Endothelial cell (in vitro differentiated cells): ENCODE measurements at places on chromosomes 2 and 18.

DNA sequence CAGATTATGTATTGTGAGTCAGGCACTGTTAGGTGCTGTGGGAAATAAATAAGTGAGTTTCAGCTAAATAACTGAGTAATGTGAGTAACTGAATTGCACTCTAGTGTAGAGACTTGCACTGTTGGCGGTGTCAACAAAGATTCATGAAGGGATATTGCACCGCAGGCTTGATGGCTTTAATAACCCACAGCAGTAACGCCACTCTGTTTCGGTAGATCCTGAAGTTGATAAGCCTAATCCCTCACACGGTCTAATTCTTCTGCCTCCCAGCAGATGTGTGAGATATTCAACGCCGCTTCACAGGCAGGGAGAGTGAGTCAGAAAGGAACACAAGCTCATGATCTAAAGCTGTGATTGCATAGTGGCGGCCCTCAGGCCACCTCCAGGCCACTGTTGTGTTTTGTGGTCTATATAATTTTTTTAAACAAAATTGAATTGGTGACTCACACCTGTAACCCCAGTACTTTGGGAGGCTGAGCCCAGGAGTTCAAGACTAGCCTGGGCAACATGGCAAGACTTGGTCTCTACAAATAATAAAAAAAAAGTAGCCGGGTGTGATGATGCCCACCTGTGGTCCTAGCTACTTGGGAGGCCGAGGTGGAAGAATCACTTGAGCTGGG, 94.3 kb downstream of the LIPG start:
- DNase-seq: no peak

- DNase-seq: no peak
Observed at GRCh38 chr2:229780856-229781773, 66.8 kb upstream of the DNER start.

DNA sequence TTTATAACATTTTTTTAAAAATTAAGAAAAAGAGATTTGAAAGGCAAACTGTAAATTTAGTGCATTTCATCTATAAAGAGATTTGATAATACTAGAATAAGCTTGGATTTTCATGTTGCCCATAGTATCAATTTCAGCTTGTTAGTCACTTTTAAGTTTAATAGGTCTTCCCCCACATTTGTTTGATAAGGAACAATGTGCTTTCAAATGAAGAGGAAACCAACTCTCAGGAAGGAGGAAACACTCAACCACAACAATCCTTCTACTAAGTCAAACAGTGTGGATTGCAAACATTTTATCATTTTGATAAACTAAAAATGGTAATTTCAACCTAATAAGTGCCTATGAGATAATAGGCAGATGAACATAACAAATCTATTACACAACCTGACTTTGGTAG, 397.1 kb upstream of the CDH20 start:
- DNase-seq: no peak

DNA sequence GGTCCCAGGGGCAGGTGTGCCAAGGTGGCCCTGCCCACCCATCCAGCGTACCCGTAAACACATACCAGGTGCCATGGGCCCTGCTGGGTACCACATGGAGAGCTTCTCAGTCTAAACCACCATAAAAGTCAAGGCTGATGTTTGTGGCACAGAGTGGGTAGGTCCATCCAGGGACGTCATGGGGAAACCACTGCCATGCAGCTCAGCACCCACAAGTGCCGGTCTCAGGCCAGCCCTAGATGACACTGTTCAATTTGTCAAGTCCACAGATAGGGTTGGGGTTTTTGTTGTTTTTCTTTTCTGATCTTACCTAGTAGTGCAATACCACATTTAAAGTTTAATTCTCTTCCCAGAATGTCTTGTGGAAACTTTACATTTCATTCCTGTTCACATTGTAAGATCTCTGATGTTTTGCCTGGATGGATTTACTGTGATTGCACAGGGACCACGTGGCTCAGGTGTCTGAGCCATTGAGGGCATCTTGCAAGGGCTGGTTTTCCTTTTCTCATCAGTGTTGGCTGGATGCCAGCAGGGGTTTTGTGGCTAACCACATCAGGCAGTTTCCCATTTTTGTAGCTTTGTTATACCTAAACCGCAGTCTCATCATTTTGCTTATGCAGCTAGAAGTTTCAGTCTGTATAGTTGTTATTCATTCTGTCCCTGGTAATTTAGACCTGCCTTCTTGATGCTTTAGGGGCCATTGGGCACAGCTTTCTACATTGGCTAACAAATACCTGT, 64.7 kb downstream of the STK25 start:
- no peak for DNase-seq

GRCh38 chr2:171432969-171433762, 624 bp downstream of the METTL8 start:
- DNase-seq: no peak

GRCh38 chr2:20484034-20484617, 37.3 kb downstream of the RHOB start:
- DNase-seq: no peak

GRCh38 chr2:237498341-237498740, 11.3 kb downstream of the MLPH start:
- no peak for DNase-seq

- no peak for DNase-seq
Observed at GRCh38 chr2:96821113-96821675, 5.1 kb downstream of the CNNM3 start.

DNA sequence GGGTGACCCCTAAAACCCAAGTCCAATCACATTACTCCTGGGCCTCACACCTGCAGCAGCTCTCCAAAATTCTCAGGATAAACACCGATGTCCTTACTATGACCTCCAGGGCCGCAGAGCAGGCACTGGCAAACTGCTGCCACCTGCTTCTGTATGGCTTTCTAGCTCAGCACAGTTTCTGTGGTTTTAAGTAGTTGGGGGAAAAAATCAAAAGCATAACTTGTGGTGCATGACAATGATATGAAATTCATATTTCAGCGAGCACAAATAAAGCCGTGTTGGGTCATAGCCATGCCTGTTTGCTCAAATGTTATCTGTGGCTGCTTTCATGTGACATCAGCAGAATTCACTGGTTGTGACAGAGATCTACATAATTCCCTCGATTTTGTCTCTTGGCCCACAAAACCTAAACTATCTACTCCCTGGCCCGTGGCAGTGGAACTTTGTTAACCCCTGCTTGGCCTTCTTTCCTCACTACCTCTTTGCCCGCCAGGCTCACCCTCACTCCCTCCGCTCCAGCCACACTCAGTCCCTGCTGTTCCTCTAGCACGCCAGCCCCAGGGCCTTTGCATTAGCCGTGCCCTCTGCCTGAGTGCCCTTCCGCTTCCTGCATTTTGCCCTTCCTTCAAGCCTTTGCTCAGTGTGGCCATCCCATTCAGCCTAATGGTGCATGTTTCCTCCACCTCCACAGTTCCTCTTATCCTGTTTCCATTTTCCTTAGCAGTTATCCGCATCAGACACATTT, 108.3 kb downstream of the AGAP1 start:
- no peak for DNase-seq

GRCh38 chr2:3483227-3483985, 35.9 kb downstream of the ADI1 start:
- no peak for DNase-seq
